ENCODE measurements at places on chromosomes 16 and 17.

- DNase-seq: no peak
Observed at GRCh38 chr16:12868169-12868568, 33.2 kb upstream of the SHISA9 start.

- no peak for DNase-seq
Observed at GRCh38 chr16:16164243-16164642, 59.1 kb downstream of the ABCC6 start.

DNA sequence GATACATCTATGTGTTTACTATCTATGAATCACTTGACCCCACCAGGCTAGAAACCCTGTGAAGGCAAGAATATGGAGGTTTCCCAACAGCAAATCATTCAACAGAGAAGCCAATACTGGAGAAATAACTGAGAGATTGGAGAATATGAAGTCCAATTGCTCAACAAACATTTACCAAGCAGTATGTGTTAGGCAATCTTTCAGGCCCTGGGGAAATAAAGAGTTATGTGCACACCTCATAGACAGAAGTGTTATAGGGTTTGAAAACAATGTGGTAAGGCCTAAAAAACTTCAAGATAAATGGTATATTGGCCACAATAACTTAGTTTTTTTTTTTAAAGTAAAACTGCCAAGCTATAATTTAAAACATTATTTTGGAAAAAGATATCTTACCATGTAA lies 1245.8 kb downstream of the CDH11 start:
- DNase-seq: no peak

- no peak for DNase-seq
Observed at GRCh38 chr16:27317320-27317719, 3.5 kb downstream of the IL4R start.

DNA sequence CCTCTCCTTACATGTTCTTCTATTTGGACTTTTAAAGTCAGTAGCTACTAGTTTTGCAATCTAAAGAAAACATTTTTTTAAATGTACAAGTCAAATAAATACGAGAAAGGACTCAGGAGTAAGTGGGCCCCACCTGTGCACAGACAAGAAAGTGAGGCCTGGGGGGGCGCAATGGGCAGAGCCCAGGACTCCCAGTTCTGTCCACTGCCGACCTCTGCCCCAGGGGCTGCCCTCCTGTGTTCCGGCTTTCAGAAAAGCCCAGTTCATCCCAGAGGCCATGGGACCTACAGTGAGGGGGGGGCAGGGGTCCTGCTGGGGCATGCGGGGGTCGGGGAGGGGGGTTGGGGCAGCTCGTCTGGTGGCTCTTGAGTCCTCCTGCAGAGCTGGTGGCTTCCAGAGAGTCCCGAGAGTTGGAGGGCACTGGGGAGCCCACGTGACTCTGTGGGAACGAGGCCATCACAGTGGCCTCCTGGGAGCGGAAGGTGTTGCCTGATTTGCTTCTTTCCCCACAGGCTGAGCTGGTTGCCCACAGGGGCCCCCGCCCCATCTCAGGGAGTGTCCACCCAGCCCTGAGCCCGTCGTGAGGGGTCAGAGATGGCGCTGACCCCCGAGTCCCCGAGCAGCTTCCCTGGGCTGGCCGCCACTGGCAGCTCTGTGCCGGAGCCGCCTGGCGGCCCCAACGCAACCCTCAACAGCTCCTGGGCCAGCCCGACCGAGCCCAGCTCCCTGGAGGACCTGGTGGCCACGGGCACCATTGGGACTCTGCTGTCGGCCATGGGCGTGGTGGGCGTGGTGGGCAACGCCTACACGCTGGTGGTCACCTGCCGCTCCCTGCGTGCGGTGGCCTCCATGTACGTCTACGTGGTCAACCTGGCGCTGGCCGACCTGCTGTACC lies 2.4 kb downstream of the UTS2R start:
- no peak for DNase-seq

DNA sequence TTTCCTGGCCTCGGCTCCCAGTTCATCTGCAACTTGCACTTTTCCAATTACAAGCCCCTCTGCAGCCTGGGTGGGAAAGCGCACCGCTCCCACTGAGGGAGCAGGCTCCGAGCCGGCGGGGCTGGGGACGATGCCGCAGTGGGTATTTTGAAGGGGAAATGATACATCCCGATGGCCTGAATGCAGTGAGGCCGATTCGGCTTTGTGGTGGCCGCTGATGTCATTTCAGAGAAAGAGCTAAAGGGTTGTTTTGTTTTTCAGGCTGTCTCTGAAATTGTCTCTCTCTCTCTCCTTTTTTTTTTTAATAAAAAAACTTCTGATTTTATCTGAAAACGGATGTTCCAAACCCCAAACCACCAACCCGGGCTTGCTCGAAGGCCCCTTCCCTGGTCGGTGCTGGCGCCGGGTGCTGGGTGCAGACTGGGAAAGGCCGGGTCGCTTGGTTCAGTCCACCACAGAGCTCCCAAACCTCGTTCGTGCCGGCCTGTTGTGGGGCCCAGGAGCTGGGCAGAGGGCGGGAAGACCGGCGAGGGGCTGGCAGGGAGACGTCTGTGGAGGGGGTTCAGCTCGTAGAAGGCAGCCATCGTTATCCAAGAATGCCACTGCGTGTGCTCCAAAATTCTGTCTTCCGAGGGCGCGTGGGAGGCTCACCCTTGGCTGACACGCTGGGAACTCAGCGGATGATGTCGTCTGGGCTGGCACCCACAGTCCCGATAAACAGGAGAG lies 102.8 kb downstream of the FOXL1 start:
- no peak for DNase-seq

DNA sequence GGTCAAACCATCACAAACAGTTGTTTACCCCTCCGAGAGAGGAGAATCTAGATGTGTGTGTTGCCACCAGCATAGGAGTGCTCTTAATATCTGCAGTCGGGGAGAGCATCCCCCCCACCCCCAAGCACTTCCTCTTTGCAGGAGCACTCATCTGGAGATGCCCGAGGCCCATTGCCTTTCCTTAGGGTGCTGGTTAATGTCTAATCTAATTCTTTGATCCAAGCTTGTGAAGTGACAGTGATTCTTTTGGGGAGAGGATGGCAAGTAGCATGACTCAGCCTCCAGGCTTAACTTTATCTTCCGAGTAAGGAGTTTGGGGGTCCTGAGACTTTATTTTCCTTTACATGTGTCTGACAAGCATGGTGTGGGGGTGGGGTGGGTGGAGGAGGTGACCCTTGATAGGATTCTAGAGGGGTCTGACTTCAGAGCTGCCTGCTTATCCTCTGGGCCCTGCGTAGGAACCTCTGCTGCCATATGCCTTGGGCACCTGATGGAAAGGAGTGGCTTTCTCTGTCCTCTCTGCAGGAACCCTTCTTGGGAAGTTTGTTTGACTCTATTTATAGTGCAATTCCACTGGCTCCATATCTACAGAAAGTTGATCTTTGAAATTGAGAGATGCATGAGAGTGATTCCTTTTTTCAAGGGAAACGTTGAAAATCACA lies 207.1 kb downstream of the SPECC1 start:
- DNase-seq: no peak

DNA sequence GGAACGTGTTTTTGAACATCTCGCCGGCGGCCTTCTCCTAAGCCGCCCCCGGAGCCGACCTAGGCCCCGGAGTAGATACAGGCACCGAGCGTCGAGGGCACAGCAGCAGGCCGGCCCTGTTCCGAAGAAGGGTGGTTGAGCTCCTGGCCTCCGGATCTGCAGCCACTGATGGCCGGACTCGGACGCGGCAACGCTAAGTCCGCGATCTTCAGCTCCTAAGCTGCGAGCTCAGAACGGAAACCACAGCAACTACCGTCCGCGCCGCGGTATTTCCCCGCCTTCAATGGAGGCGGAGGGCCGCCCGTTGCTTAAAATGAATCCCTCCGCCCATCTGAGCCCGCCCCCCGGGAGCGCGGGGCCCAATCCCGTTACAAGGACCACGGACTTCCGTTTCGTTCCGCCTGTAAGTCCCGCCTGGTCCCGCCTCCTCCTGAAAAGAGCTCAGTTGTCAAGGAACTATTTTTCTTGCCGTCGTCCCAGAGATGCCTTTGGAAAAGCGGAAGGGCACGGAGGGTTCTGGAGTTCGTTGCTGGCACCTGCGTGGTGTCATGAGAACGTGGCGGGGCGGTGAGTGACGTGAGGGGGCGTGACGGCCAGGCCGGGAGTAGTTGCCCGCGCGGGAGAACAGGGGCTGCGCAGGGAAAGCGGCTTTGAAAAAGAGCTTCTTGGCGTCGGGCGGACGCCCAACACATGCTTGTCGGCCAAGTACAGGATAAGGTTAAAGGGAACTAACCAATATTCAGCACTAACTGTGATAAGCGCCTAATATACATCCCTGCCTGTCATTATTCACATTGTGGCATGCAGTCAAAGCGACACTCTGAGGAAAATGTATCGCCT lies at the start of gene CFAP20:
Gene CFAP20, minus strand, starts transcription at position 285 of the 840 bp plus-strand sequence. Its CDS starts 266 bp downstream, at position 19.
- DNase-seq: peak; percentile 98

Measured in CD4-positive, alpha-beta T cell treated with Interleukin-21 for 1 hour (primary cell).